ENCODE measurements at places on chromosomes 5 and 9.
A peak's percentile ranks its signal among the peaks of the same experiment; 100 is the strongest.

- DNase-seq = no peak
These were observed at the start of gene ADAM19 for GRCh38 chr5:157575381-157576020. Gene ADAM19, minus strand, starts transcription at chr5:157575775. Its CDS starts 79 bp downstream, at chr5:157575696.

DNA sequence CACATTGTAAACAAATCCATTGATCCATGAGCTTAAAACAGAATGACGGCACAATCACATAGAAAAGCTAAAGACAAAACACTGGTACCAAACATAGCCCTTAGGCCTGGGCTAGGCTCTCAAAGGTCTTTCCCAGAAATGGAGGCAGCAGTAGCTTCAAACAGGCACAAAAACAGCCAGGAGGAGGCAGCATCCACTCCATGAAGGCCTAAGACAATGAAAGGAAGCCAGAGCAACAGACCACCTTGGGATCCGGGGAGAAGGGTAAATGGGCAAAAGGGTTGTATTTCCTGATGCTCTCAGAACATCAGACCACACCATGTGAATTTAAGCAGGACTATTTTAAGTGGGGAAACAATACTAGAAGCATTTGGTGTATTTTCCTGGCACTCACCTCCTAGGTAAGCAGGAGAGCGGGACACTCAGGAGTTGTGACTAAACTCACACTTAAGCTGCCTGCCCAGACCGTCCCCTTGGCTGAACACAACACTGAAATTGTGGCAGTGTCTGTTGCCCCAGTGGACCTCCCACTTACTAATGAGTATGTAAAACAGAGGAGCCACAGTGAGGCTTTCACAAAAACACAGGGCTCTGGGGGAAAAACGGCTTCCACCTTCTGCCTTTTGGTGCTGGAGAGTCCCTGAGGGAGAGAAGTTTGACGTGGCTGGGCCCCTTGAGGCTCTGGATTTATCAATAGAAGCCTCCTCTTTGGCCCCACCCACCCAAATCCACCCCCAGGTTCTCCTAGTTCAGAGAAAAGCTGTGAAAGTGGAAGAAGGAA is 11.9 kb downstream of the GNPDA1 start:
- DNase-seq = peak; percentile 25

- DNase-seq = no peak
These were observed 21.0 kb downstream of the PAEP start for GRCh38 chr9:135582541-135582940.

DNA sequence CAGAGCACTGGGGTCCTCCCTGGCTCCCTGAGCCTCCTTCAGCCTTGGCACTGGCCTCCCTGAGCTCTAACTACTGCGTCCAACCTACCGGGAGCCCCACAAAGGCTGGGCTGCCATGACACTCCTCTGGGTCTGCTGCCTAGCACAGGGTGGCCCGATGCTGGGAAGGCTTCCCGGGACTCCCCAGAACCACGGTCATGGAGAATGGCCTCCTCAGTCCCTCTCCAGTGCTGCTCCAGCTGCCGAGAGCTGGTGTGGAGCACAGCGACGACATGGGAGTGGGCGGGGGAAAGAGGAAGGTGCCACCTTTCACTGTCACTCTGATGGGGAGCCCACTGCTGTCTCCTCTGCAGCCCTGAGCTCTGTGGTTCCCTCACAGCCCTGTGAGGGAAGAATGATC is 61.5 kb upstream of the RNF130 start:
- no peak for DNase-seq

DNA sequence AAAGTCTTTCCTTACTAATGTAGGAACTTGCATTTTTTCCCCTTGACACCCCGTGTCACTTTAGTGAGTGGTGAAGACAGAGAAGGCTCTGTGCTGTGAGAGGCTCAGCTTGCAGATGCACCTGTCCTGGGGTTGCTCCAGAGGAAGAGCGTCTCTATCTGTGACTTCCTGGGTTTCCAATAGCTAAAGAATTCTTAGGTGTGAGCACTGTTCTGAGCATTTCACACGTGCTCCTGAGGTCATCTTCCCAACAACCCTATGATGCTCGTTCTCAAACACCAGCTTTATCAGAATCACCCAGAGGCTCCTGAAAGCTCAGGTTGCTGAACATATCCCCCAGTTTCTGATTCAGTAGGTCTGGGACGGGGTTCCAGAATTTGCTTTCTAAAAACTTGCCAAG is 6.4 kb upstream of the CTSV start:
- DNase-seq = no peak

DNA sequence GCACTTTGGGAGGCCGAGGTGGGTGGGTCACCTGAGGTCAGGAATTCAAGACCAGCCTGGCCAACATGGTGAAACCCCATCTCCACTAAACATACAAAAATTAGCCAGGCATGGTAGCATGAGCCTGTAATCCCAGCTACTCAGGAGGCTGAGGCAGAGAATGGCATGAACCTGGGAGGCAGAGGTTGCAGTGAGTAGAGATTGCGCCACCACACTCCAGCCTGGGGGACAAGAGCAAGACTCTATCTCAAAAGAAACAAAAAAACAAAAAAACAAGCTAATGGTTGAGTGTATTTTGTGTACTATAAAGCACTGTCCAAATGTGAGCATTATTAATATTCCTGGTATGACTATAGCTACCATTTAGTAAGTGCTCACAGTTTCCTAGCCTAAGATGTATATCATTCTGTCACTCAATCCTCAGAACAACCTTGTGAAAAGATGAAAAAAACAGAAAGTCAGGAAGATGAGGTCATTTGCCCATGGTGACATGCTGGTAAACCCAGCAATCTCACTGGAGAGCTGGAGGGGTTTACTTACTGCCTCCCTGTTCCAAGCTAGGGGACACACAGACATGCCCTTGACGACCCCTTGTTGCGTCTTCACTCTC is 27.7 kb downstream of the ARHGEF37 start:
- DNase-seq = no peak

DNA sequence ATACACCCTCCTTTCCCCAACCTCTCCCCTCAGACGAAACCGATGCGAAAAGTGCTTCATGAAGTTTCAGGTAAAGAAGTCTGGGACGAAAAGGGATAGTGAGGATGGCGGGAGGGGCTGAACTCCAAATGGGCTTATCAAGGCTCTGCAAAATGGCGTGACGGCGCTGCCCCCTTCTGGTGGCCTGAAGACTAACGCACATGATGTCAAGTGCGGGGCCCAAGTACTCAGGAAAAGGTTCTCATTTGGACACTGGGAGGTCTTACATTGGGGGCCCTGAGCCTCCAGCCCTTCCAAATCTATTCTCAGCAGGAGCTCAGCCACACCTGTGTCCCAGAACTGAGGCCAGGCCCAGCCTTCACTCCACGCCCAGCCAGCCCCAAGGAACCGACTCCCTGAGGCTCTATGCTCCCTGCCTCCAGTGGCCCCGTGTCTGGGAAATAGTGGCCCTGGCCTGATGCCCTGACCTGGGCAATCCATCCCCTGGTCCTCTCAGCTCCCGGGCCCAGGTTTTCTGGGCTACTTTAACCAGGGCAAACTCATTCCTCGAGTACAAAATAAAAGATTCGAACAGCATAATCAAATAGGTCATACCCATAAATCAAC is 119.9 kb downstream of the KCNIP1 start:
- peak; percentile 68 for DNase-seq

DNA sequence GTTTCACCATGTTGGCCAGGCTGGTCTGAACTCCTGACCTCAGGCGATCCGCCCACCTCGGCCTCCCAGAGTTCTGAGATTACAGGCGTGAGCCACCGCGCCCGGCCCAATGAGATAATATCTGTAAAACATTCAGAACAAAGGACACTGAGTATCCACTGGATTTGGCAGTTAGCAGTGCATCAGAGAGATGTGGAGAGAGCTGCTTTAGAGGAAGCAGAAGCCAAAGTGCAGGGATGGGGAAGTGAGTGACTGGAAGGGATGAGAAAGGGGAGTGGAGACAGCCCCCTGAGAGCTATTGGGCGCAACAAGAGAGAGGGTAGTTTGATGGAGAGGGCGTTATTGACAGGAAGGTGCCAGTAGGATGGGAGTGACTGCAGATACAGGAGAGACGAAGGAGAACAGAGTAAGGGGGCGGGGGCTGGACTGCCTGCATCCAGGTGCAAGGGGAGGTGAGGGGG is 157.5 kb upstream of the SHB start:
- DNase-seq = peak; percentile 31

- DNase-seq = no peak
These were observed 73.9 kb downstream of the GOLPH3 start for GRCh38 chr5:32100230-32100629.

GRCh38 chr5:113031557-113031956 is 55.0 kb downstream of the DCP2 start:
- no peak for DNase-seq

GRCh38 chr9:131181091-131181681 is 55.8 kb downstream of the NUP214 start:
- peak; percentile 7 for DNase-seq

DNA sequence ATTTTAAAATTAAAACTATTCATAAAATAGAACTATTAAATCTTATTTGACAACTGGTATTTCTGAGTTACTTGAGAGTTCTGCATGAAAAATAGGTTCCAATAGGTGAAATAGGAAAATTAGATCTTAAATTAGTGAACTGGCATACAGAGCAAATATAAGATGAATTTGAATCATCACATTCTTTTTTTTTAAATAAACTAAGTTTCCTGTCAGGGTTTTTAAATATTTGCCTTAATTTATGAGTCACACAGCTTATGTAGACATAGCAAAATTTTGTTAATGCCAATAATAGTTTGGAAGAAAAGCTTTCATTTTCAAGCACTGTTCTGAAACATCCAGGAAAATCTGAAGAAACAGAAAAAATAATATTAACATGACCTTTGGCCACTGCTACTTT is 311.7 kb upstream of the HAPLN1 start:
- no peak for DNase-seq

- DNase-seq = no peak
These were observed 38.9 kb downstream of the COL5A1 start for GRCh38 chr9:134680393-134681060.

GRCh38 chr9:121201045-121201737 is 478 bp downstream of the RAB14 start:
- DNase-seq = peak; percentile 63

DNA sequence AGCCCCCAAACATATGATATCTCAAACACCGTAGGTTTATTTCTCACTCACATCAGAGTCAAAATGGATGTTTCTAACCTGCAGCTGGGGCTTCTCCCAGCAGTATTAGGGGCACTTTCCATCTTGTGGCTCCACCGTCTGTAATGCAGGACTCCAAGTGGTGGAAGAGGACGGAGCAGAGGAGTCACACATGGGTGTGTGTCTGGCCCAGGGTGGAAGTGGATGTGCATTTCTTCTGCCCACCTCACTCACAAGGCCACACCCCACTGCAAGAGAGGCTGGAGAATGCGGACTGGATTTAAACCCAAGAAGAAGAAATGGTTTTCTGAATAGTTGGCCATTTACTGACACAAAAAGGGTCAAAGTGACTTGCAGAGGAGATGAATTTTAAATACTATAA is 13.9 kb downstream of the IL7R start:
- DNase-seq = no peak

DNA sequence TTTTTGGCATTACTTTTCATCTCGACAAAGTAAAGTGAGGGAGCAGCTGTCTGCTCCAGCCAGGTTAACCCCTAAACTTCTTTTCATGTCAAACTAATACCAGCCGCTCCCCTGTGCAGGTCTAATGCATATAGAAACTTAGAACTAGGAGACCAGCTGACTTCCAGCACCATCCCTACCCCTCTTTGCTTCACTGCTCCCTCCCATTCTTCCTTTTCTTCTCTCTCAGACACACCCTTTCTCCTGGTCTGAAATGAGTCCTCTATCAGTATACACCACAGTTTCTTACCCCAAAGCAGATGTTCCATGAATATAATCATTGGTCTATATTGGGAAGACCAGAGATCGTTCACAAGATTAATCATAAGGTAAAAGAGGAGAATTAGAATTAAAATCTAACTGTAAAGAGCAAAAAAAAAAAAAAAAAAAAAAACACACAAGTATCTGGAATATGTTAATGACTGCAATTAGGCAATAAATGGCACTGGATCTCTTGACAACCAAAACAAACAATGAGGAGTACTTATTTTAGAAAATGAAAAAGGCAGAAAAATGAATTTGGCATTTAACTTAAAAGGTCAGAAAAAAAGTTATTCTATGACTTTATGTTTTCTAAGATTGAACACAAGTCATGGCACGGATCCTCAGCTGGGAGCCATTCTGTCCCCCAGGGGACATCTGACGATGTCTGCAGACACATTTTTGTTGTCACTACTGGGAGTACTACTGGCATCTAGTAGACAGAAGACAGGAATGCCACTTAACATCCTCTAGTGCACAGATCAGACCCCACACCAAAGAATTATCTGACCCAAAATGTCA is 209.8 kb downstream of the PJA2 start:
- no peak for DNase-seq

GRCh38 chr5:124079062-124079461 is 567.1 kb downstream of the CSNK1G3 start:
- DNase-seq = no peak

DNA sequence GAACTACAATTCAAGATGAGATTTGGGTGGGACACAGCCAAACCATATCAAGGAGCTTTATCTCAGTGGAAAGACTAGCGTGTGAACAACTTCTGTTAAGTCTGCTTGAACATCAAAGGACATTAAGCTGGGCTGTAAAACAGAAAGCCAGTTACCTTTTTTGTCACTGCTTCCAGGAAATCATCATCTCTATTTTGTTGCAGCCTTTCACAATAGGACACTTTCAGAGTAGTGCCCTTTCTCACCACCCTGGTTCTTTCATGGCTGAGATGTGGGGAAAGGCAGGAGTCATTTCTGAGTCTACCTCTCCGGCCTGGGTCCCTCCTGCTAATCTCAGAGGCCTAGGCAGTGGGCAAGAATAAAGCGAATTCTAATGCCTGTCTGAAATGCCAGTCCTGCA is 96.2 kb upstream of the PPP1R2B start:
- DNase-seq = no peak

GRCh38 chr5:164481270-164481669 is 975.9 kb downstream of the MAT2B start:
- no peak for DNase-seq

DNA sequence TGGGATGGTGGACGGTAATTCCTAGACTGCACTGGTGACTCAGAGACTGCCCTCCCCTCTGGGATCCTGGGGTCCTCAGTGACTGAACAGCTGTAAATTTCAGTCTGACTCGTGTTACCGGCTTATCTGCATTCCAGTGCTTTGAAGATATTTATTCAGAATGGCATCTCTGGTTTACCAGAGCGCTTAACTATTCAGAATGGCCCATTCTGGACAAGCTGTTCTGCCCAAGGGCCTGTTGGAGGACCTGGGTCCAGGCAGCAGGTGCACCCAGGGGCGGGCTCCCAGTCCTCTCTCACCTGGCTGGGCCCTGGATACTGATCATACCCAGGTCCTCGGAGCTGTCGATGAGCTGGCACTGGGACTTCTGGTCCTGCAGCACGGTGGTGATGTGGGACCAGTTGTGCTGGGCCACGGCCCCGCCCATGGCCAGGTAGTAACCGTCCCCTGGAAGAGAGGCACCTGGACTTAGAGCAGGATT is 48.0 kb downstream of the SARDH start:
- no peak for DNase-seq

GRCh38 chr9:23081377-23081776 is 634.8 kb downstream of the DMRTA1 start:
- no peak for DNase-seq

- DNase-seq = no peak
These were observed 14.7 kb downstream of the MAN2A1 start for GRCh38 chr5:109704282-109704952.

- DNase-seq = no peak
These were observed 11.9 kb downstream of the FGFR4 start for GRCh38 chr5:177098470-177099141.

GRCh38 chr9:91863469-91863868 is 86.6 kb downstream of the ROR2 start:
- no peak for DNase-seq

- no peak for DNase-seq
These were observed 119.7 kb upstream of the SPATA31C2 start for GRCh38 chr9:88258024-88258423.

- no peak for DNase-seq
These were observed 325.4 kb downstream of the ARL15 start for GRCh38 chr5:53984971-53985370.

All from NB4 (cell line).